ENCODE measurements at places on chromosomes 4 and X.

DNA sequence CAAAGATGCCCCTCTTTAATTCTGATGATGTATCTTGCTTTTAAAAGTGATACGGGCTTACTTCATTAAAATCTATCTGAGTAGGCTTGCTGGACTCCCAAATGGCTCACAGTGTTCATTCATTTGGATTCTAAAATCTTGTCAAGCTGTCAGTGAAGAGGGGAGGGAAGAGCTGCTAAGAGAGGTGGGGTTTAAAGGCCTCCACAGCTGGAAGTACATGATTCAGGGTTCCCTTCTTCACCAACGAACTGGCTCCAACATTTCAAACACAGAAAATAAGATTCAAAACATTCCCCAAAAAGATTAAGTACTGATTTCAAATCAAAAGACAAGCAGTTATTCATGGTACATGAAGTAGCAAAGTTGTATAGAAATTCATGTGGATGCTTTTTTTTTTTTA is 133.0 kb upstream of the NAP1L5 start:
- no peak for DNase-seq

DNA sequence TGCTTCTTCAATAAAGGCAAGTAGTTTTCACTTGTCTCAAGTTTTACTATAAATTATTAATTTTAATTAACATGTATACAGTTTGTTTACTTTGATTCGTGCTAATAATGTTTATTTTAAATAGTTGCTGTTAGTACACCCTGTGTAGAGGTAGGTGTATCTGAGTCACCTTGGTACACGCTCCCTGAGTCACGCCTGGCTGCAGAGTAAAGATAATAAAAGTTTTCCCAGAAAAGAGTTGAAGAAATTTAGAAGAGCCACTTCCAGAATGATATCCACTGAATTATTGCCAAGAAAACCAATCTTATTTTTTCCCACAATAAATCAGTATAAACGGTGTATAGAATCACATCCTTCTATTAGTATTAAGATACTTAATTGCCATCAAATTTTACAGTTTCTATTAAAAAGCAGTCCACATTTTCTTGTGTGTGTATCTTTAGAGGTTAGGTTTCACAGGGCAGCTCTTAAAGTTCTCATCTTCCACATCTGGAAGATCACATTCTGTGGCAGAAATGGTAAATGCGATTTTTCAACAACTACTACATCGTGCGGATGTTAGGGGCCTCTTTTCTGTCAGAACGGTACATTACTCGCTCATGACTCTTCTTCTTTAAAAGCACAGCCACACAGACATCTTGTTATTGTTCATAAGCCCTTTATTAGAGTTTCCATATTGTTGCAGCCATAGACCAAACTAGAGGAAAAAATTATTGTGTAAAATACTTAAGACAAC is 55.4 kb downstream of the HADH start:
- no peak for DNase-seq

GRCh38 chr4:70759126-70759525 is 37.4 kb downstream of the RUFY3 start:
- DNase-seq = peak; percentile 30

GRCh38 chr4:6241062-6241845 is 28.4 kb upstream of the WFS1 start:
- DNase-seq = no peak

DNA sequence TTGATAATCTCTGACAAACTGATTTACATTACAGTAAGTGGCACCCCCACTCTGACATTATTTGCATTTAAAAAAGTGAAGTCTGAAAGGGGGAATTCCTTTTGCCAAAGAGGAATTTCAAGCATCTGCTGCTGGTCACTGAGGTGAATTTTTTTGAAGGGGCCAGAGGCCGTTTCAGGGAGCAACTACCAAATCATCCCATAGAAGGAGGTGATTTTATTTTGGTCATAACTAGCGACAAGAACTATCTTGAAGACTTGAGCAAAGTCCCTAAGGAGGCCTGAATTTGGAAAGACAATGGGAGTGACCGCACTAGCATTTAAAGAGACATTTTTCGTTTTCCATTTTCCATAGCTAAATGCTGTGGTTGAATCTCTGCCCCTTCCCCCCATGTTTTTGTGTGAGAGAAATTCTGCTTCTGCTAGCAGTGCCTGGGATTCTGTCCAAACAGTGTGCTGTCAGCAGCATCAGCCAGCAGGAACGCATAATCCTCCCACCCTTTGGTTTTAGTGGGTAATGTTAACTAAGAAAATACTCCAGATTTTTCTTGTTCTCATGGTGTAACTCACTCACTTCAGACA is 110.1 kb upstream of the MED14 start:
- peak; percentile 95 for DNase-seq

GRCh38 chr4:65510976-65511375 is 159.3 kb downstream of the EPHA5 start:
- peak; percentile 69 for DNase-seq

DNA sequence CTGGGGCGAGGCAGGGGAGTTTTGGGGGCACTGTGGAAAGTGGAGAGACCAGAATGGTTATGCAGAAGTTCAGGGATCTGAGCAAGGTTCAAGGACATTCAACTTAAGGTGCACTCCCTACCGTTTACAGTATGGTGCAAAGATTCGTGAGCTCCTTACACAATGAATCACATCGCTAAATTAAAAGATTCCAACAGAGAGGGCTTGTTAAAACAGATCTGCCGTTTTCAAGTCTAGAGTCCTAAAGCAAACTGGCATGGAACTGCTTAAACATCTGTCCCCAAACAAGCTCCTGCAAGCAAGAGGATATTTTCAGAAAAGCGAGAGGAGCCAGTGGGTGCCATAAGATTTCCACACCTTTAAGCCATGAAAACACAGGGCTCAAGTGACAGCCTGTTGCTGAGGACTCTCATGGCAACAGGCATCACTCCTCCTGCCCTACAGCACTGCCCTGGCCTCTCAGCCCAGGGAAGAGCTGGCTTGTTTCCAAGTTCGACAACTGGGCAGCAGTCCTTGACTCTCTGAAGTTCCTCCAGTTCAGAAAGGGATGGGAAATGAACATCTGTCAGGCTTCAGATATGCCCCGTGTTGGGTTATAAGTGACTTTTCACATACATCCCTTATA is 10.0 kb downstream of the FAM184B start:
- DNase-seq = no peak

DNA sequence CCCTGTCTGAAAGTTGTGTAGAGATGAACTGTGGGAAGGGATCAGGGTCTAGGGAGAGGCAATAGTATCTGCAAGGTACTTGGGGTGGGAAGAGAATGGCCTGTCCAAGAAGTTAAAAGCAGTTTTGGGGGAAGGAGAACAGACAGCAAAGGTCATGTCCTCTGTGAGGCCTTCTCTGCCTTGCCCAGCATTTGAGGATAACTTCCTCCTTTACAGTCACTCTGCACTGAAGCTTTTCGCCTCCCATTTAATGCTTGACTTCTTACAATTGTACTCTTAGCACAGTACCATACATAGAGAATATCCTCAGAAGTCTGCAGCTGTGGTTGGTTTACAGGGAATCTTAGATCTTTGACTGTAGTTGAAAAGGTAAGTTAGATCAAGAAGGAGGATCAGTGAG is 121.8 kb upstream of the AP1S2 start:
- DNase-seq = no peak
